ENCODE measurements at places on chromosomes 16 and 17. TPM values are rescaled to one million over a fixed set of nuclear protein-coding genes. Genes with fewer than 3 reads are reported as not detected.

Gene TMC8
- total RNA-seq = 0.20 TPM

Gene ZNF205
- 16.6 TPM for total RNA-seq

Gene TP53TG3
- not detected for total RNA-seq

Gene RPL19
- total RNA-seq = 4,180 TPM

Gene ZNF500
- 10.9 TPM for total RNA-seq

Gene C16orf46
- total RNA-seq = 0.87 TPM

Gene PRCD
- not detected for total RNA-seq

Gene FBXL16
- 3.5 TPM for total RNA-seq

Gene DNAJC7
- 130 TPM for total RNA-seq

Gene CCDC144A
- 1.3 TPM for total RNA-seq

Data from A549 treated with ZK216348 at 1 μM for 4 hours (cell line).